Stimulated activated CD4-positive, alpha-beta T cell treated with anti-CD3 and anti-CD28 coated beads, TNF-alpha, amount 100 ng/mL, for 24 hours (primary cell): ENCODE measurements at places on chromosomes 11 and 22.

- DNase-seq, result no peak
Observed at GRCh38 chr11:126636911-126637794, 281.7 kb downstream of the ST3GAL4 start.

GRCh38 chr11:47992959-47993820 lies 12.8 kb downstream of the PTPRJ start:
- no peak for DNase-seq

- no peak for DNase-seq
Observed at GRCh38 chr11:2296913-2297622, 4.7 kb downstream of the C11orf21 start.

GRCh38 chr11:37394236-37394870 lies 796.3 kb upstream of the RAG2 start:
- DNase-seq, result no peak

- DNase-seq, result no peak
Observed at GRCh38 chr11:10878408-10879214, 20.8 kb upstream of the ZBED5 start.

- no peak for DNase-seq
Observed at GRCh38 chr22:49588739-49589138, 238.9 kb downstream of the BRD1 start.

DNA sequence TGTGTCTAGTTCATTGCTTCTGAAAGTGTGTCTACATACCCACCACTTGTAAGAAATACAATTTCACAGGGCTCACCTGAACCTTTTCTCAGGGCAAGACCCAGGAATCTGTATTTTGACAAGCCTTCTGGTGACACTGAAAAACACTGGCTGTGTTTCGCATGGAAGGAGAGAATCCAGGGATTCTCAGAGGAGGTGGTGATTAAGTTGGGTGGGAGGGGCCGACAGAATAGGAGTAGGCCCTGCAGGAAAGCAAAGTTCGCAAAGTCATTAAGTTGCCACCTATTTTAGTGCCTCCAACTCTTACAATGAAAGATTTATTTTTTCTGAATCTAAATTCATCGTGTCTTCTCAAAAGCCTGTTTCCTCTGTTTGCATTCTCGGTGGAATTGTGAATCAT lies 186.8 kb downstream of the FAT3 start:
- no peak for DNase-seq

DNA sequence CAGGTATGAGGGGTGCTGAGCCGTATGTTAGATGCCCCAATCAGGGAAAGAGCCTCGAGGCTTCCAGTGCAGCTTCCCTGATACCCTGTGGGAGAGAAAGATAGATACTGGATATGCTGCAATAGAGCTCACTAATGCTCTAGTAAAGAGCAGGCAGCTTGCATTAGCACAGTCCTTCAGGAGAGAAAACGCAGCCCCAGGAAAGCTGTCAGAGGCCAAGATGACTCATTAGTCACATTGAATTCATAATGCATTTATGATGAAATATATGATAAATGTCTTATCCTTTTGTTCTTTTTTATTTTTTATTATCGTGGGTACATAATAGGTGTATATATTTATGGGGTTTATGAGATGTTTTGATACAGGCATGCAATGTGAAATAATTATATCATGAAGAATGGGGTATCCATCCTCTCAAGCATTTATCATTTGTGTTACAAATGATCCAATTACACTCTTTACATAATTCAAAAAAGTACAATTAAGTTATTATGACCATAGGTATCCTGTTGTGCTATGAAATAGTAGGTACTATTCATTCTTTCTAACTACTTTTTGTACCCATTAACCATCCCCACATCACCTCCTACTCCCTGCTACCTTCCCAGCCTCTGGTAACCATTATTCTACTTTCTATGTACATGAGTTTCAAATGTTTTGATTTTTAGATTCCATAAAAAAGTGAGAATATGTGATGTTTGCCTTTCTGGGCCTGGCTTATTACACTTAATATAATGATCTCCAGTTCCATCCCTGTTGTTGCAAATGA lies 94.5 kb upstream of the TOP3B start:
- DNase-seq, result no peak

- no peak for DNase-seq
Observed at GRCh38 chr11:2128130-2128510, 11.1 kb downstream of the IGF2 start.

DNA sequence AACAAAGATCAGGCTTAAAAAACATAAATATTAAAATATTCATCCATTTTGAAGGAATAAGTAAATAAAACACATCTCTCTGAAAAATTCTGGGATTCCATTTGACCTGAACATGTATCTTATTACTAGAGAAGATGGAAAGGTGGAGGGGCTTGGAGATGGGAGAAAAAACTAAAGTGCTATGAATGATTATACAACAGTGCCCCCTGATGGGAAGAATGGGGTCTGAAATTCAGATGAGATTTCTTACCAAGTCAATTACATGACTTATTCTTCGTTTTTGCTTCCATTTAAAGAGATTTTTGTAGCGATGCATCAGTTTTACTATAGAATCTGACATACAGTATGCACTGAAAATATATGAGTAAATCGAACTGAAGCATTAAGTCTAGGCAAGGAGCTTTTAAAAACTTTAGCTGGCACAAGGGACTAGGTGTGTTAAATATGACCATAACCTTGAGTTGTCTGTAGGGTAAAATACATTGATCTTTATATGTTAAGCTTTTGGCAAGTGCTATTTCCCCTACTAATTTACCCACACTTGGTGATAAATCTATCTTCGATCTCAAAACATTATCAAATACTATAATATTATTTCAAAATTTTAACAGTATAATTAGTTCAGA lies 718.8 kb downstream of the CNTN5 start:
- no peak for DNase-seq

DNA sequence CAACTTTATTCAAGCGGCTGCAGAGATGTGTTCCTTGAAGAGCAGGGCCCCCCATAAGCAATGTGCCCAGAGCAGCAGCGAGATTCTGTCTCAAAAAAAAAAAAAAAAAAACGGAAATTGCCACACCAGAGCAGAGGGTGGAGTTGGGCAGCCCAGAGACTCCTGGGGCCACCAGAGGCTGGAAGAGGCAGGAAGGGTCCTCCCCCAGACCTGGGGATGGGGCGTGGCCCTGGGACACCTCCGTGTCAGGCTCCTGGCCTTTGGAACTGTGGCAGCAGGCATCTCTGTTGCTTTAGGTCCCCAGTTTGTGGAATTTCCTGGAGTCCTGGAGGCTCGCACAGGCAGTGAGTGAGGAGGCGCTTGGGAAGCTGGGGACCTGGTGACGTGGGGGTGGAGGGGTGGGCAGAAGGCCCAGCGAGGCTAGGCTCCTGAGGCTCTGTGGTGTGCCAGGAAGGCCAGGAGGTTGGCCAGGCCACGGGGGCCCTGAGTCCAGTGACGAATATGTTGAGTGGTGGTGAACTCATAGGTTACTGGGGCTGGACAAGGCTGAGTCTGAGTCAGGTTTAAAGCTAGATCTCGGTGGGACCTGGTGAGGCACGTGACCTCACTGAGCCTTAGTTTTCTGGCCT lies 735.6 kb downstream of the BRD1 start:
- no peak for DNase-seq

GRCh38 chr11:78535920-78536319 lies 38.7 kb downstream of the NARS2 start:
- DNase-seq, result no peak

DNA sequence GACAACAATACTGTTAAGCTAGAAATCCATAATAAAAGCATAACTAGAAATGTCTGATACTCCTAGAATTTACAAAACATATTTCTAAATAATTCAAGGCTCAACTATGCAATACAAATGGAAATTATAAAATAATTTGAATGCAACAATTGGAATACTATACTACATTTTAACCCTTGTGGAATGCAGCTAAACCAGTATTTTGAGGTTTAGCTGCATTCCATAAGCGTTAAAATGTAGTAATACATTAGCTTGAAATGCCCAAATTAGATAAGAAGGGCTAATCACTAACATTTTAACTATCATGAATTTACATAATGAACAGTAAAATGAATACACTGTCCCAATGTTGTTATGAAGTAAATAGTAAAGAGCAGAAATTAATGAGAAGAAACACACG lies 617.2 kb upstream of the CHORDC1 start:
- DNase-seq, result no peak

- DNase-seq, result no peak
Observed at GRCh38 chr11:64711956-64712362, 11.0 kb downstream of the NRXN2 start.

- no peak for DNase-seq
Observed at GRCh38 chr11:71201936-71202597, 50.3 kb downstream of the SHANK2 start.

DNA sequence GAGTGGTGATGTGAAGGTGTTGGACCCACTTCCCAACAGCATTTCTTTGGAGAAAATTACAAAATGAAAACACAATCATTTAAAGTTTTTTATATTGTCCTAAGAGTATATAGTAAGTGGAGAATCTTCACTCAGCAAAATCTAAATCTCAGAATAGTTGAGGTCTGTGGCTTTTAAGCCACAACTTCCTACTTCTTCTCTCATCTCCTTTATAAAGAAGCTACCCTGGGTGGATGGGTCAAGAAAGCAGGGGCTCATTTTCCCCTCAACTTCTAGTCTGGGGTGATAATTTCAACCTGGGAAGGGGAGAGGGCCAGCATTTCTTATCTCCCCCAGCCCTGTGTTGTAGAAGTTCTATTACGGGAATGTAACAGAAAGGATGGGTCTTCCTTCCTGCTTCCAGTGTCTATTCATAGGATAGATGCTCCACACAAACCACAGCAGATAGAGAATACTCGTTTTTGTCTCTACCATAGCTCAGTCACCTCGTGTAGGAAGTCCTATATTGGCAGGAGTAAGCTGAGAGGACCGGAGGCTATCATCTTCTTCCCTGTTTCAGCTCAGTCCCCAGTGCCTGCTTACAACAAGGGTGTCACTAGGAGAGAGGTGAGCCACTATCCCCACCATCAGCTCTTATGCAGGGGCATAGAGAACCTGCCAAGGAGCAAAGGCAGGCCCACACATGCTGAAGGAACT lies 341.5 kb downstream of the CASP12 start:
- no peak for DNase-seq

- no peak for DNase-seq
Observed at GRCh38 chr11:123268156-123268555, 73.1 kb upstream of the CLMP start.

- no peak for DNase-seq
Observed at GRCh38 chr22:46043816-46044620, 67.1 kb upstream of the WNT7B start.
